ENCODE measurements at places on chromosomes 11 and 22.
A peak's percentile ranks its signal among the peaks of the same experiment; 100 is the strongest.

- no peak overlapping the region for H3K4me3 ChIP-seq
- H3K27ac ChIP-seq, result no peak overlapping the region
- H3K27me3 ChIP-seq, result peaks cover 7% of the 10 kb centered on the region
Observed at GRCh38 chr11:44277196-44278090, 32.5 kb downstream of the ALX4 start.

DNA sequence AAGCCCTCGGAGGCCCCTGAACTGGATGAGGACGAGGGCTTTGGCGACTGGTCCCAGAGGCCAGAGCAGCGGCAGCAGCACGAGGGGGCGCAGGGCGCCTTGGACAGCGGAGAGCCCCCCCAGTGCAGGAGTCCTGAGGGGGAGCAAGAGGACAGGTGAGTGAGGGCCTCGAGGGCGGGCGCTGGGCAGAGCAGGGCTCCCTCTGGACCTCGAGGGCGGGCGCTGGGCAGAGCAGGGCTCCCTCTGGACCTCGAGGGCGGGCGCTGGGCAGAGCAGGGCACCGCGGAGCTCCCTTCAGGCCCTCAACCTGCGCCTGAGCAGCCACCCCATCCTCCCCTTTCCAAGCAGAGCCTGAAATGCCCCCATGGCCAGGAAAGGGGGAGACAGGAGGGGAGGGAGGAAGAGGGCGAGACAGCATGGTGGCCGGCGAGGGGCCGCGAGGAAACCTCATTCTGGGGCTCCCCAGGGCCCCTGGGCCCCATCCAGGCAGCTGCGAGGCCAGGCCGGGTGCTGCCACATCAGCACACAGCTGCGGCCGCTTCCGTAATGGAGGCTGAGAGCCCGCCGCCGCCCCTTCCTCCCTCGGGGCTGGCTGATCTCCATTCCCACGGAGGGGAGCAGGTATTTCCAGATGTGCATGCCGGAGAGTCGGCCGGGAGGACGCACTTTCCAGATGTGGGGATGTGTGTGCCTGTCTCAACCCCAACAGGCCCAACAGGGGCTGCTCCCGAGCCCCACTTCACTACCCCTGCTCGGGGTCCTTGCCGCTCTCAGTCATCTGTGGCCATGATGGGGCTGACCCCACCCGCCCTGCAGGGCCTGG lies 10.0 kb downstream of the PRR33 start:
- H3K4me3 ChIP-seq, result no peak overlapping the region
- DNase-seq, result no peak
- H3K4me1 ChIP-seq, result peaks cover 2% of the 10 kb centered on the region

- H3K36me3 ChIP-seq, result peaks cover 3% of the 10 kb centered on the region
- DNase-seq, result no peak
- no peak overlapping the region for H3K4me3 ChIP-seq
- no peak overlapping the region for H3K27ac ChIP-seq
- H3K27me3 ChIP-seq, result no peaks in the 10 kb centered on the region
Observed at GRCh38 chr11:68381716-68382115, 69.3 kb downstream of the LRP5 start.

- no peaks in the 10 kb centered on the region for H3K27me3 ChIP-seq
- no peak overlapping the region for H3K27ac ChIP-seq
- no peak for DNase-seq
- H3K36me3 ChIP-seq, result no peaks in the 10 kb centered on the region
Observed at GRCh38 chr11:120338107-120338933, 2.1 kb downstream of the ARHGEF12 start.

GRCh38 chr11:88979641-88980040 lies 86.1 kb downstream of the GRM5 start:
- no peak for DNase-seq
- H3K4me3 ChIP-seq, result no peak overlapping the region
- no peaks in the 10 kb centered on the region for H3K36me3 ChIP-seq
- peak overlapping the region; percentile 50 for H3K27ac ChIP-seq

- no peaks in the 10 kb centered on the region for H3K36me3 ChIP-seq
- no peaks in the 10 kb centered on the region for H3K27me3 ChIP-seq
- peaks cover 22% of the 10 kb centered on the region for H3K4me1 ChIP-seq
- H3K4me3 ChIP-seq, result no peak overlapping the region
- no peak overlapping the region for H3K27ac ChIP-seq
Observed at GRCh38 chr11:30365793-30366517, 43.1 kb downstream of the ARL14EP start.

DNA sequence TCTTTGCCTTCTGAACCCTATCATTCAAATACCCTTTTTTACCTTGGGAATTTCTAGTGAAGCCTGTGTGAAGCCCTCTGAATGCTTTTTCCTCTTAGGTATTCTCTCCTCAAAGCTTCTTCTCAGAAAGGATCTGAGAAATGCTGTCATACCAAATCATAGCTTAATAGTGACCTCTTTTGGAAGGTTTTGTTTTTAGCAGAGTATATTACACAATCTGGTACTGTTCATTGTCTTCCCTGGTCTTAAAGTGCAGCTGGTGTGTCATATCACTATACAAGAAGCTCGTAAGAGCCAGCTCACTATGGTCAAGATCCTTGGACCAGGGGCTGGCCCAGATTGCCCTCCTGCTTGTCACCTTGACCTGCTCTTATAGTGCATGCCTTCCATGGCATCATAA lies 204.4 kb upstream of the ANO5 start:
- H3K27me3 ChIP-seq, result no peaks in the 10 kb centered on the region
- DNase-seq, result no peak
- H3K27ac ChIP-seq, result no peak overlapping the region
- no peaks in the 10 kb centered on the region for H3K36me3 ChIP-seq
- H3K4me3 ChIP-seq, result no peak overlapping the region
- no peaks in the 10 kb centered on the region for H3K4me1 ChIP-seq
